Left ventricle myocardium superior (tissue), 1 donor: ENCODE measurements at places on chromosomes 7 and 10.

DNA sequence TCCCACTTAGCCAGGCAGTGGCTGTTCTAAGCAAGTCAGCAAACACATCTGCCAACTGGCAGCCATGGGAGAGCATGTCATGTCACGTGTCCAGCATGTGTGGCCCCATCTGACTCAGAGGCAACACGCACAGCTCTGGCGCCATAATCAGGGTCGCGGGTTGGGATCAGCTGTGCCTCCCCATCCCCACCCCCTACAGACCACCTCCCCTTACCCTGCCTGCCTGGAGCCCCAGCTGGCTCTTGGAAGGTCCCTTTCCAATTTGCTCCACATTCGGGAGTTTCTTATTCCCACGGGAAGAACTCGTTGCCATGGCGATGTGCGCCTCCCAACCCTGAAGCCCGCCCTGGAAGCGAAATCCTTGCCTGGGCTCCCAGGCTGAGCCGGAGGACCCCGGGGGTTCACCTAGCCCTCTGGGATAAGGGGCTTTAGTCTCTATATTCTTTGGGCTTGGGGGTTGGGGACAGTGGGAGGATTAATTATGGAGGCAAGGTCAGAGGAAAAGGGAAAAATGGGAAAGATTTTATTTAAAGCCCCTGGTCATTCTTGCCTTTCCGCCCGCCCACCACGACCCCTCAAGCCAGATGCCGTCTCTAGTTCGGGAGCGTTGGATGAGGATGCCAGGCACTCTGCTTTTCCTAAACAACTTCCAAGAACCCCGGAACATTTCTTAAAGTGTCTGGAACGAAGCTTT, 283.7 kb downstream of the ZEB1 start:
- DNase-seq: peak; percentile 88

GRCh38 chr7:152601305-152601798, 74.6 kb downstream of the XRCC2 start:
- DNase-seq: no peak

DNA sequence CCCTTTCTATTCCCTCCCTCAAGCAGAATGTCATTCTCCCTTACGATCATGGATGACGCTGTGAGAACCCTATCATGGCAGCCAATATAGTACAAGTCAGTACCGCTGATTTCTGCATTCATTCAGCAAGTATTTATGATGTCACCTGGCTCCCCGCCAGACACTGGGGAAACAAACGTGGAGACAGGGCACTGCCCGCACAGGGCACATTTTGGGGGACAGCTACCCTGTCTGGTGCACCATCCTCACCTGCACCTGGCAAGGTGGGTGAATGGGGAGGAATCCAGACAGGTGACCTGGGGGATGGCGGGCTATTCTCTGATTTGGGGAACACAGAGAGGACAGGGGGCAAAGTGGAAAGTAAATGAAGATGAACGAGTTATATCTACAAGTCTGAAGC, 28.4 kb downstream of the MKI67 start:
- no peak for DNase-seq

- peak; percentile 56 for DNase-seq
Observed at GRCh38 chr7:34900891-34901513, 136.3 kb downstream of the DPY19L1 start.

- no peak for DNase-seq
Observed at GRCh38 chr7:33395340-33395739, 266.0 kb downstream of the BBS9 start.

DNA sequence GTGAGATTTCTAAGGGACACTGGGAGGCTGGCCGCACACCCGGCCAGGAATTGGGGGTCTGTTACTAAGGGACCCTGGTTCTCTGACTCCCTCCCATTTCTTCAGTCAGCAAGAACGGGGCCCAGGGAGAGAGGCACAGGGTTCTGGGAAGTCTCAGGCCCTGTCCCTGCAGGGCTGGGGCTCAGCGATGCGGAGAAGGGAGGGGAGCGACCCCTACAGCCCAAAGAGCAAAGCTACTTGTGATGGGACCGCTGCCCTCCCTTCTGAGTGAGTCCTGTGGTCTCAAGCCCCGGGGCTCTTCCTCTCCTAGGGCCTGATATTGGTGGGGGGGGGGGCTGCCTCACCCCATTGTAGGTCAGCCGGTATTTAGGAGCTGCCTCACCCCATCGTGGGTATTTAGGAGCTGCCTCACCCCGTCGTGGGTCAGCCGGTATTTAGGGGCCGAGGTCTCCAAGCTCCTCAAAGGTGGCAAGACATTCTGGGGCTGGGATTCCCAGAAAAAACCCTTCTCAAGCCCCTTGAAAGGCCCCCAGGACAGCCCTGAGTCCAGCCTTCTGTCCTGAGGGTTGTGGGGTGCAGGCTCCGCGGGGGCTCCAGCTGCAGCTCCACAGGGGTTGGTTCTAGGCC, 16.9 kb upstream of the NKX6-2 start:
- no peak for DNase-seq

DNA sequence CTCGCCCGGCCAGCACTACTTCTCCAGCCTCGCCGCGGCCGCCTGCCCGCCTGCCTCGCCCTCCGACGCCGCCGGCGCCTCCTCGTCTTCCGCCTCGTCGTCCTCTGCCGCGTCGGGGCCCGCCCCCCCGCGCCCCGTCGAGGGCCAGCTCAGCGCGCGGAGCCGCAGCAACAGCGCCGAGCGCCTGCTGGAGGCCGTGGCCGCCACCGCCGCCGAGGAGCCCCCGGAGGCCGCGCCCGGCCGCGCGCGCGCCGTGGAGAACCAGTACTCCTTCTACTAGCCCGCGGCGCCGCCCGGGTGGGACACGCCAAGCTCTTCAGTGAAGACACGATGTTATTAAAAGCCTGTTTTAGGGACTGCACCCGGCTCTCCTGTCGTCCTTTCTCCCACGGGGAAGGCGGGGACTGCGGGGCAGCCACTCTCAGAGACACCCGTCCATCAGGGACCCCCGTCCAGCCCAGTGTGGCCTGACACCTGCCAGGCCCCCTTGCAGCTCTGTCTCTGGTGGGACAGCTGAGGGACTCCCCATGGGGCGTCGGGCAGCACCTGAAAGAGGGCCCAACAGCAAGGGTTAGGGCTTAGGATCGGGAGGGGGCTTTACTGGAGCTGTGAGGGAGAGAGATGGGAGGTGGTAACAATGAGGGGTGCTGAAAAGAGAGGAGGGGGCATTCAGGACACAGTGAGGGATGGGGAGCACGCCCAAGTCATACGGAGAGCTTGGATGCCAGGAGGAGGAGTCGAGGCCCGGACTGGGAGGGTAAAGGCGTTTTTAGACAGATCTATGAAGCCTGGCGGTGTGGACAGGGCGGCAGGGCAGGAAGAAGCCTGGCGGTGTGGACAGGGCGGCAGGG, 34.7 kb downstream of the SPDYE6 start:
- DNase-seq: peak; percentile 47

- no peak for DNase-seq
Observed at GRCh38 chr10:122407375-122408125, 33.0 kb downstream of the PLEKHA1 start.

DNA sequence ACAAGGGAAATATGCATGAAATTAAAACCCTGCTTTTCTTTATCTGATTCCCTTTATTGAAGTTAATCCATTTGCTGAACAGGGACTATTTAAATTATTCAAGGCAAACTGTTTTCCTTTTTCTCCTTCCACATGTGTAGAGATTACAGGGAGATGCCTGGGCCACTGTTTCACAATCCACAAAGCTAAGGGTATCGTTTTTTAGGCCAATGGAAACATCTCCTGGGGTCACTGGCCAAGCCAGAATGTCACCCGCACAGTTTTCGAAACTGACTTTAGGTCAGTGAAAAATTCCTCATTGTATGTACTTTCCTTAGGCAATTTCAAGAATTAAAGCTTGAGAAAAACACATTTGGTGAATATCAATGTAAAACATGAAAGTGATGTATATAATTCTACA, 259.2 kb upstream of the BMPER start:
- DNase-seq: no peak

GRCh38 chr7:139875821-139876241, 46.8 kb downstream of the TBXAS1 start:
- no peak for DNase-seq

DNA sequence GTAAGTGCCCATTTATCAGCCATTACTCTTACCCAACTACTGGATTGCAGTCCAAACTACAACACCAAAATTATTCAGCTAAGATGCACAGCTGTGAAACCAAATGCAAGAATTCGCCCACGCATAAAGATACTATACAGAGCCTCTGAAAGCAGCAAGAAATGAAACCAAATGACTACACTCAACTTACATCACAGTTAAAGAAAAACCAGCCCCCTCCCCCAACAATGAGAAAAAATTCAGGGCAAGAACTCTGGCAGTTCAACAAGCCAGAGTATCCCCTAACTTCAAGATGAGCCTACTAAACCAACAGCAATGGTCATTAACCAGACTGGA, 209.1 kb upstream of the VWC2 start:
- no peak for DNase-seq

- no peak for DNase-seq
Observed at GRCh38 chr10:5002013-5002727, 1.5 kb downstream of the AKR1C2 start.

DNA sequence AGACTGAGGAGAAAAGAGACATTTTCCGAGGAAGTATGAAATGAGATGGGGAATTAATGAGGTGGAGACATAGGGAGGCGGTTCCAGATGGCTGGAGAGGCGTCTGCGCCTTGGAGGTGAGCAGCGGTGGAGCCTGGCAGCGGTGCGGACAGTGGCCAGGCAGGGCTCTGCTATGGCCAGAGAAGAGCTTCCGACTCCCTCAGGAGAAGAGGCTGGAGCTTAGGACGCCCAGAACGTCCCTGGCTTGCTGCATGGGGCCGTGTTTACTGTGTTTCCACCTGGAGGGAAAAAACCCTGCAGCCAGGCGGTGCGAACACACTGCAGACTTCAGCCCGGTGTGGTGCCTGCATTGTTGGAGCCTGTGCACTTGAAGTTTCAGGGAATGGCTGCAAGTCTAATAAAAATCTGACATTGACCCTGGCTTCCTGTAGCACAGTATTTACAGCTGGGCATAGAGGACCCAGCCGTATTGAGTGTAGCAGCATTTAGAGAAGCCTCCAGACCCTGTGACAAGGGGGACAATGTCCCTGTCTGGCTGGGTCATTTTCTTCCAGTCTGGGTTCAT, 447.1 kb upstream of the MKI67 start:
- no peak for DNase-seq

DNA sequence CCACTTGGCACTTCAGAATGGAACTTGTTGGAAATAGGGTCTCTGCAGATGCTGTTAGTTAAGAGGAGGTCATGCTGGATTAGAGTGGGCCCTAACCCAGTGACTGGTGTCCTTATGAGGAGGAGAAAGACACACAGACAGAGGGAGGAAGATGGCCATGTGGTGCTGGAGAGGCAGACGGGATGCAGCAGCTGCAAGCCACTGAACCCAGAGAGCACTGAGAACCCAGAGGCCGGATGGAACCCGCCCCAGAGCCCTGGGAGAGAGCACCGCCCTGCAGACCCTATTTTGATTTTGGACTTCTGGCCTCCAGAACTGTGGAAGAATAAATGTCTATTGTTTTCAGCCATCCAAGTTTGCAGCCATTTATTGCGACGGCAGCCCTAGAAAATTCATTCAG, 58.0 kb upstream of the EBF3 start:
- no peak for DNase-seq

DNA sequence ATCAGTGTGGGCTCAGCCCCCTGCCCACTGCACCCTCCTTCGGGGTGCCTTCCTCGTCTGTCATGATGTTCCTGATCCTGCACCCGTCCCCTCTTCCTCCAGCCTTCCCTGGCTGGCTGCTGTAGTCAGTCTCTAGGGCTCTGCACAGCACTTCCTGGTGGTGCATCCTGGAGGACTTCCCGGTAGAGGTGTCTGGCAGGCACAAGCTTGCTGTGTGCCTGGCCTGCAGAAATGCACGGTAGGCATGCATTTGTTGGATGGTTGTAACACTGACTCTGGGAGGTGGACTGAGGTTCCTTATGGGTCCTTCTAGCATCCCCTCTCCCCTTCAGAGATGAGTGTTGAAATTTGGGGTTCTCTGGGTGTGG, 92.8 kb downstream of the BMS1 start:
- DNase-seq: no peak

GRCh38 chr10:111989136-111989911, 194.2 kb downstream of the GPAM start:
- no peak for DNase-seq

- DNase-seq: no peak
Observed at GRCh38 chr10:90817128-90817889, 40.5 kb downstream of the HTR7 start.

DNA sequence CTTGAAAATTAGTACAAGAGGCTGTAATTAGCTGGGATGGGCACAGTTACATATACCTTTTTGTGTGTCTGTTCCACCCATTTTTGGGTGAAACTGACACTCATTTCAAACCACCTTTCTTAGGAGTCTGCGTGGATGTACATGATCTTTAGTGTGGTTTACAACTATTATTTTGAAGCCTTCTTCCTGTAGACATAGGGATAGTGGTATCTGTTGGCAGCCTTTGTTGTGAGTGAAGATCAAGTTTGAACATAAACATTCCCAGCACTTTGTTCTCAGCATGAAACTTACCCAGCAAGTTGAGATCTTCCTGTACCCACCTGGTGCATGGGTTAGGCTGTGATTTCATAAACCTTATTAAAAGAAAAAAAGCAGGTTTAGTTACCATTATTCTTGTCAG, 2.0 kb downstream of the BAG3 start:
- DNase-seq: no peak

DNA sequence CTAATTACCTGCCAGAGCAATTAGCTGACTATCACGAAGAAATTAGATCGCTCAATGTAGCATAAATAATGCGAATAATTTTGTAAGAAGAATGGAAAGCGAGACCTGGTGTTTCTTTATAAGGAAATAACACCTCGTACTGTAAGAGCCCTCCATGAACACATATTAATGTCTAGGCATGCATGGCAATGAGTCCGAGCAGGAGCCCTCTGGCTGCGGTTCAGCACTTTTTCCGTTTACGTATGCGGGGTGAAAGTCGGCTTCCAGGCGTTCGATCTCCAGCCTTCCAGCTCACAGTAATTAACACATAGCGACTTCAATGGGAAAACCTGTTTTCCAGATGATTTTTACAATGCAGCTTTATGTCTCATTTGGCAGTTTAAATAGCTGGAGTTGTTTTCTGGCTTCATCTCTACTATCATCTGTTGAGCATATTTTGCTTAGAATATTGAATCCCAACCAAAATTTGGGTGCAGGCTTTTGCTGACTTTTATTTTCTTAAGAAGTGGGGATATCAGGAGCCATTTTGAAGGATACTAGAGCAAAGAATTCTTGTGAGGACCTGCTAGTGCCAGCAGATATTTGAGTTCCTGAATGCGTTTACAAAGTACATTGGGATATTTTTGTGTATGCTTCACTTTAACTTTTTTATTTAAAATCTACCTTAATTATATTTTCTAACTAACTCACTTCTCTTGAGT, 7.2 kb upstream of the SP8 start:
- no peak for DNase-seq

DNA sequence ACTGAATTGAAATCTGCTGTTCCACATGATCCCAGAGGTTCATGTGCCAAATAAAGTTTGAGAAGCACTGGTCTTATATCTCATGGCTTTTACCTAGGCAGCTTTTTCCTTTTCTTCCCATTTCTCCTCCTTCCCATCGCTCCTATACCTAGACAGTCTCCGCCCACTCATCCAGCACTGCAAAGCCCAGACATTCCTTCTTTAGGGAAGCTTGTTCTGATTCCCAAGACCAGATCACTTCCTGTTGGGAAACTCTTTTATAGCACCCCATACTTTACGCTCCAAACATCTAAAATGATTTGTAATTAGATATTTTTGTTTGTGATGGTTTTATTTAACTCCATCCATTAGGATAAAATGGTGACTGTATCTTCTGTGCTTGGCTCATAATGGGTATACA, 75.9 kb downstream of the BMPER start:
- no peak for DNase-seq

GRCh38 chr7:156602283-156602682, 38.3 kb upstream of the RNF32 start:
- DNase-seq: no peak

- DNase-seq: no peak
Observed at GRCh38 chr10:71374481-71375233, 22.1 kb upstream of the CDH23 start.
